ENCODE measurements at places on chromosomes 2 and 18.

GRCh38 chr2:197801033-197801432 lies 3.4 kb upstream of the PLCL1 start:
- no peak for DNase-seq

- DNase-seq, result peak; percentile 60
Observed at GRCh38 chr2:128384956-128385355, 66.3 kb upstream of the HS6ST1 start.

DNA sequence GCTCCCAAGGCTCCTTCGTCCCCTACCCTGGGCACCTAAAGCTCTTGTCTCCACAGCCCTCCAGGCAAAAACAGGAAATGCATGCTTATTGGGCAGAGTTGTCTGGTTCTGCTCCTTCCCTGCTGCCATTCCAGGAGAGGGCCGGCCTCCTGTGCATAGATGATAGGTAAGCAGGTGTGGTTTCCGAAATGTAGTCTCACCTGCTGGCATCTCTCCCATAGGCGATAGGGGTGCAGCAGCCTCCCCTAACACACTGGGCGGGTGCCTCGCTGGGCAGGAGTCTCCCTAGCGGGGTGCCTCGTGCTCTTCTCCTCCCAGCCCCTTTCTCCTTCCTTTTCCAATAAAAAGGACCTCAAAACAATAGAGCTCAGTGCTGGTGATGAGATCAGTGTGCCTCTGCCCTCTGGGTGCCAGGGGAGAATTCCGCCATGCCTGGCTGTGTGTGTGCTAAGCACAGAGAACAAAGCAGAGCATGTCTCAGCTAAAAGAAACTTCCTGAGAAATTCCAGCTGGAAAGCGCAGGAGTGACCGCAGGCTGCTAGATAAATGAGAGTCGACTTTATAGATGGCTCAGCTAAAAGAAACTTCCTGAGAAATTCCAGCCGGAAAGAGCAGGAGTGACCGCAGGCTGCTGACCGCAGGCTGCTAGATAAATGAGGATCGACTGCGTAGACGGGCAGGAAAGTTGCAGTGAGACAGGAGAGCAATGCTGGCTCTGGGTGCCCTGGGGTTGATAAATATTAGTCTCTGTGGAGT lies 11.3 kb upstream of the PXDN start:
- DNase-seq, result no peak

DNA sequence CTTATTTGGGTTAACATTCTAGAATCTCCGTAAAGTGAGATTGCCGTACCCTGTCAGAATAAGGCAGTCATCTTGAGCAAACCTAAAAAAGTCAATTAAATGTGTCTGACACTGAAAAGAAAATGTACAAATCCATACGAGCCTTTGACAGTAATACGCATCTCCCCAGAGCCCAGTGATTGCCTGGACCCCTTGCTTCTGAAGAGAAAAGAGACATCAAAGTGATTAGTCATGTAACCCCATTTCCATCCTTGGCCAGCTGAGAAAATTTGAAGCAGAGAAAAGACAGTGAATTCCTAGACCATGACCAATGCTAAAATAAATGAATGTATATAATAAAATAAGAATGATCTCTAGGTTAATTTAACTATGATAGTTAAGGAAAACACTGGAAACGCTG lies 1499.4 kb downstream of the SUCLG1 start:
- DNase-seq, result no peak

GRCh38 chr2:239954166-239955086 lies 70.7 kb downstream of the NDUFA10 start:
- peak; percentile 85 for DNase-seq
